Astrocyte (in vitro differentiated cells and primary cell): ENCODE measurements at places on chromosomes 11 and 22. TPM values are rescaled to one million over a fixed set of nuclear protein-coding genes. Genes with fewer than 3 reads are reported as not detected.

SNX15 gene
- 15.4 and 18.5 TPM in 2 replicates for total RNA-seq

WNT11 gene
- total RNA-seq: 1.3 and 1.9 TPM in 2 replicates

C11orf16 gene
- not detected in 2 replicates for total RNA-seq

OR11H1 gene
- not detected in 2 replicates for total RNA-seq

YPEL4 gene
- 0.09 and 0.62 TPM in 2 replicates for total RNA-seq

OR52H1 gene
- total RNA-seq: not detected in 2 replicates

KIF18A gene
- total RNA-seq: 2.5 and 3.8 TPM in 2 replicates

MYRF gene
- total RNA-seq: 39.5 and 53.9 TPM in 2 replicates

GRIK4 gene
- total RNA-seq: 2.2 and 3.9 TPM in 2 replicates

ARVCF gene
- 11.0 and 17.9 TPM in 2 replicates for total RNA-seq

TMEM191C gene
- total RNA-seq: 2.8 and 3.4 TPM in 2 replicates

KCNK4 gene
- total RNA-seq: 0.52 TPM in 1 of 2 replicates, not detected in the other

MRGPRX3 gene
- total RNA-seq: not detected in 2 replicates

MOGAT2 gene
- not detected in 2 replicates for total RNA-seq

GGA1 gene
- total RNA-seq: 39.9 and 43.1 TPM in 2 replicates

TEX12 gene
- total RNA-seq: not detected in 2 replicates

NPAS4 gene
- 0.20 and 0.50 TPM in 2 replicates for total RNA-seq

CWF19L2 gene
- total RNA-seq: 7.8 and 9.0 TPM in 2 replicates

FXYD2 gene
- not detected in 2 replicates for total RNA-seq

RASSF10 gene
- total RNA-seq: 1.2 and 2.0 TPM in 2 replicates

GAS2 gene
- 1.5 and 1.7 TPM in 2 replicates for total RNA-seq

CLDN5 gene
- not detected in 2 replicates for total RNA-seq

PDGFB gene
- 17.0 and 27.3 TPM in 2 replicates for total RNA-seq

FADS1 gene
- total RNA-seq: 56.7 and 74.6 TPM in 2 replicates
